ENCODE measurements at places on chromosomes 12 and 14.

- no peak for DNase-seq
Measured at GRCh38 chr14:89617481-89618329, 200.7 kb upstream of the FOXN3 start.

GRCh38 chr14:90963343-90963742 is 97.1 kb downstream of the RPS6KA5 start:
- DNase-seq, result no peak

DNA sequence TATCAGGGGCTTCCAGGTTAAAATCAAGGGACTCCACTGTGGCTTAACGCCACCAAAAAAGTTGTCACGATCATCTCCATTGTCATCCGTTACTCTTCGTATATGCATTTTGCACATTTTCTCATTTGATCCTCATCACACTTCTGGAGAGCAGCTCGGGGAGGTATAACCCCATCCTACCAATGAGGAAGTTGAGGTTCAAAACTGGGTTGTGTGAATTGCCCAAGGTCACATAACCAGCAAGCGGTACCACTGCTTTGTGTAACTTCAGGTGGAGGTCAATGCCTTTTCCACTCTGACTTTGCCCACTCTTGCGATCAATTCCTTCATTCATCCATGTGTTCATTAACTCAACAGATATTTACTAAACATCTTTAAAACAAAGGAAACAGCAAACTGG is 71.1 kb upstream of the CCND2 start:
- no peak for DNase-seq

- no peak for DNase-seq
Measured at GRCh38 chr14:64421166-64421565, 33.0 kb downstream of the MTHFD1 start.

GRCh38 chr12:121465921-121466793 is 66.2 kb downstream of the RNF34 start:
- DNase-seq, result no peak

GRCh38 chr14:51977075-51977474 is 12.3 kb upstream of the RTRAF start:
- no peak for DNase-seq

Data from D721Med (cell line).